Activated CD8-positive, alpha-beta memory T cell treated with anti-CD3 and anti-CD28 coated beads, Interleukin-2, amount 50 U/mL, for 4 hours (primary cell): ENCODE measurements at places on chromosomes 5 and 9.

DNA sequence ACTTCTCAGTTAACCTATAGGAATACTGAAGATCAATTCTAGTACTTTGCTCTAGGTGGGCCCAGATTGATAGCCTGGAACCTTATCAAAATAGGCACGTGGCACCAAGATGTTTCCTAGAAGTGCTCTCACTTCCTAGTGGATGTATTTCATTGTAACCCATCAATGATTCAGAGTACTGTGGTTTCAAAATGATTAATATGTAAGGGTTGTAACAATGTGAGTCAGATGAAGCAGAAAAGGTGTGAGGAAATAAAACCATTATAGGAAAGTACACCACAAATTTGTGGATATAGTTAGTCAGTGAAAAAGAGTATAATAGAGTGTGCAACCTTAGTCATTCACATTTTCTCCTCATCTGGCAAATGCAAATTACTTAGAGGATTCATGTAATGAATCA is 177.3 kb upstream of the FST start:
- no peak for DNase-seq

- DNase-seq = no peak
These were observed 463.1 kb downstream of the NR2F1-AS1 start for GRCh38 chr5:93117751-93118531.

GRCh38 chr5:180592176-180592575 is 877 bp upstream of the SCGB3A1 start:
- no peak for DNase-seq

GRCh38 chr5:30069441-30070263 is 1123.8 kb upstream of the CDH6 start:
- DNase-seq = no peak

GRCh38 chr9:74859786-74860185 is 27.9 kb downstream of the TRPM6 start:
- DNase-seq = no peak

DNA sequence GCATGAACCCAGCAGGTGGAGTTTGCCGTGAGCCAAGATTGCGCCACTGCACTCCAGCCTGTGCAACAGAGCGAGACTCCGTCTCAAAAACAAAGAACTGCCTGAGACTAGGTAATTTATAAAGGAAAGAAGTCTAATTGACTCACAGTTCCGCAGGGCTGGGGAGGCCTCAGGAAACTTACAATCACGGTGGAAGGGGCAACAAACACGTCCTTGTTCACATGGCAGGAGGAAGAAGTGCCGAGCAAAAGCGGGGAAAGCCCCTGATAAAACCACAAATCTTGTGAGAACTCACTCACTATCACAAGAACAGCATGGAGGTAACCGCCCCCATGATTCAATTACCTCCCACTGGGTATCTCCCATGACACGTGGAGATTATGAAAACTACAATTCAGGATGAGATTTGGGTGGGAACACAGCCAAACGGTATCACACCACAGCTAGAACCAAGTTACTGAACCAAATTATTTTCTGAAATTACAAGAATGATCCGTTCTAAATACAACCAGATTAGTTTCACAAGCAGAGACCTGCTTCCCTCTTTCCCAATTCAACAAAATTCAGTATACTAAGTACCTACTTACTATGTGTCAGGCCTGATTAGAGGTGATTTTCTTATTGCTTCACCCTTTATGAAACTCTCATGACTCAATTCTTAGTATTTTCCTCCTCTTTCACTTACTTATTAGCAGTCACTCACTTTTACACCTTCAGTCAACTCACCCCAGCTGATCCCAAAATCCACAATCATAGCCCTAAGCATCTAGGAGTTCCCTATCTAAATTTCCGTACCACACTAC is 8.4 kb downstream of the UBTD2 start:
- peak; percentile 47 for DNase-seq

- no peak for DNase-seq
These were observed 54.9 kb downstream of the FGF18 start for GRCh38 chr5:171474230-171474813.

DNA sequence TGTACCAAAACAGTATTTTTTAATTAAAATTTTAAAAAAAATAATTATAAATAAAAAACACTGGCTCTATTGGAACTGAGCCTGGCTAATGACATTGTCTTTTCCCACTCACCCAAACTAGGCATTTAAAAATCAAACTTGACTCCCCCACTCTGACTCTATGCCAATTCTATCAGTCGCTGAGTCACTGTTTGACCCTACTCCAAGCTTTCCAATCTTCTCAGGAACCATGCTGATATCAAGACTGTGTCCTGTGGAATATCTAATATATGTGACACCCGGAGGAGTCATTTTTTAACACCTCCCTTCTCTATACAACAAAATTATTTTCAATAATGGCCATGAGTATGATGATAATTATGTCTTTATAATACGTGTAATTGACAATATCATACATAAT is 171.6 kb upstream of the RASEF start:
- DNase-seq = no peak

DNA sequence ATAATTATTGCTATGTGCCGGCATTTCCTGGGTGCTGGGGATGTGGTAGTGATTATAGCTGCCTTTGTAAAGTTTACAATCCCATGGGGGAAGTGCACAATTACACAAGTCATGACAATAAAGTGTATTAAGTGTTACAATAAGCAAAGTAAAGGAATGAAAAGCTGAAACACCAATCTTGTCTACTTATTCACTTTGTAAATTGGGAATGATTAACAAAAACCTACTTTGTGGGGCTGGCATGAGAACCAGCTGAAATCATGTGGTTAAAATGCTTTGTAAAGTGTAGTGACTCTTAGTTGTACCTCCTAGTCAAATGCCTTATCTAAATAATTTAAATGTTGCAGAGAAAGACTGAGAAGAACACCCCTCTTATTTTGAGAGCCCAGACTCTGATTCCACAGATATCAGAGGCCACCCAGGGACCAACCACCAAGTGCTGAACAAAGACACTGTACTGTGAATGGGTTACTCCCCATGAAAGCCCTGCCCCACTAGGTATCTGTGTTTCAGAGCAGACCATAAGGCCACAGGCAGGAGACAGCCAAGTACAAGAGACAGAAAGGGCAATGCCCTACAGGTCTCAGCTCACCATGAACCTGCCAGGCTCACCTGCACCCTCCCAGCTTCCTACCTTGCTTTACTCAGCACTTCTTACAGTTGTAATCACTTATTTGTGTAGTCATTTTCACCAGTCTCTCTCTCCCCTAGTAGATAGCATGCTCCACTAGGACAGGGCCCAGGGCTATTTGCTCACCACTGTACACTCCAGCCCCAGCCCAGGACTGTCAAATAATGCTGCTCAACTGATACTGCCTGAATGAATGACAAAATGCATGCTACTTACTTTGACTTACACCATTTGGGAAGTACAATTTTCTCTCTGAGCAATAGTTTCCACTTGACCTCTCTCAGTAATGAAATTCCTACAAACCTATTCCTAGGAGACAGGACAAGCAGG is 101.6 kb upstream of the APC start:
- no peak for DNase-seq
